GM12891 (cell line): ENCODE measurements at places on chromosomes 2 and 18.

GRCh38 chr18:45462179-45462578 lies 153.1 kb upstream of the SLC14A2 start:
- DNase-seq = no peak

DNA sequence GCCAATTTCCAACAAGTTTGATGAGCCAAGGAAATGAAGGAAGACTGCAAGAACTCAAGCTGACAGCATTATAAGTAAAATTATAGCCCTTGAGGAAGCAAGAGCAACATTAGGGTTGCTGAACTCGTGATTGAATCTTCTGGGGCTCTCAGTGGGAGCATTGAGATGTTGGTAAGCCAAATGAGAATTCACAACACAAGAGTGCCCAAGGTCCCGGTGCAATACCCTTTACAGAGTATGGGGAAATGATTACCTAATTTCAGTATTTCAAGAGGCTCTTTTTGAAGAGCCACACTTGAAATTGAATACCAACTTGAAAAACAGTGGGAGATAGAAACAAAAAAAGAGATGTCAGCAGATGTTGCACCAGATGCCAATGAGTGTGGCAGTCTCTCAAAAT lies 554.5 kb downstream of the STK39 start:
- DNase-seq = no peak

DNA sequence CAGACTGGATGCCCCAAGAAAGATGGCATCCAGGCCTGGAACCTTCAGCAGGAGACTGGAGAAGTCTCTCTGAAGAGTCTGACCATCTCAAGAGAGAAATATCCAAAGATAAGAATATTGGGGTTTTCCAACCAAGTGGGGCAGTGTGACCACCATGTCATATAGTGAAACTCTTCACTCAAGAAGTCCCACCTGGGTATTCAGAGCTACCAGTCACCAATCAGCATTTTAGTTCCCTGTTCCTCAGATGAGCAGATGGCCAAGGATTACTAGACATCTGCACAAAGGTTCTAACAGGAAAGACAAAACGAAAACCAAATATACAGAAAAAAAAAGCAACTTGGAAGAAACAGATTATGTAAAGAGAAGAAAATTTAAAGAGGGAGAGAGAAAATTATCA lies 38.5 kb upstream of the CXCR4 start:
- DNase-seq = no peak

DNA sequence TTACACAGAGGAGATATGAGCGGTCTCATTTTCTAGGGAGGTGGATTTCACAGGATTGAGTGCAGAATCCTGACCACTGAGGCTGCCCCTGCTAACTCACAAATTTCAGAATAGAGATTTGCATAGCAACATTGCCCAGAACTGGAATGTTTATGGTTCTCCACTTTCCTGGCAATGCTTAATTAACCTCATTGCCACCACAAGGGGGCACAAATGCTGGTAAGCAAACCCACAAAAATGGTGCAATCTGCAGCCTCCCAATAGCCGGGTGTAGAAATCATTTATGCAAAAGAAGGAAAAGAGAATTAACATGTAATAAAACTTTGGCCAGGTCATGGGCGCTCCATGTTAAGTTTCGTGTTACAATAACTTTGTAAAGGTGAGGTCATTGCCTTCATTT lies 112.4 kb downstream of the CYRIA start:
- DNase-seq = no peak

- no peak for DNase-seq
Measured at GRCh38 chr2:163884416-163884815, 148.6 kb upstream of the FIGN start.

DNA sequence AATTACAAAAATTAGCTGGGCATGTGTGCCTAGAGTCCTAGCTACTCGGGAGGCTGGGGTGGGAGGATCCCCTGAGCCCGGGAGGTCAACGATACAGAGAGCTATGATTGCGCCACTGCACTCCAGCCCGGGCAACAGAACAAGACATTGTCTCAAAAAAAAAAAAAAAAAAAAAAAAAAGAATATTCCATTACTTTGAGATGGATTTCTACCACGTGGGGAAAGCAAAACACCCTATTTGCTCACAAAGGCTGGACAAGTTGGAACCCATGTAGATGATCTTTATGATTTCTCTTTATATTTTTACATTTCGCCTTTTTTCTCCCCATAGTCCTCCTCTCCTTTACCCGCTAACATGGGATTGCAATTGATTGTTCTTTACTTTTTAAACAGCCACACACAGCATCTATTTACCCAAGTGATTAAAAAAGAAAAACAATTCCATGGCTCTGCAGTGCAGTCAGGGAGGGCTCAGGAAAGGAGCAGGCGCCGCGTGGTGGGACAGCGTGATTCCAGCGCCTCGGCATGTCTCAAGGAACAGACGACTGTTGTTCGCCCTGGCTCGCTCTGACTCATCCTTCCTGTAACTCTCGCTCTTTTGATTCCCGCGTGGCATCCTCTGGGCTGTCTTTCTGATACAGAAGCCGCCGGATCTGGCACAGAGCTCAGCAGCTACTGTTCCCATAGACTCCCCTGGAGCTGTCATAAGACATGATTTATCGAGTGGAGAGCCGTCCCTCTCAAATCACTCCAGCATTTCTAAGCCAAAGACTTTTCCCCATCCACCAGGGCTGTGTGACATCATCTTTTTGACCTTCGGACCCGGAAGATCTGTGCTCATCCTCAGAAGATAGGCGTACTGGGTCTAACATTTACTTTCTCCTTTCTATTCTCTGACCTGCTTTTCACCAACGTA lies 230.4 kb upstream of the AGAP1 start:
- DNase-seq = no peak

GRCh38 chr2:8368463-8368862 lies 313.4 kb upstream of the ID2 start:
- DNase-seq = no peak

DNA sequence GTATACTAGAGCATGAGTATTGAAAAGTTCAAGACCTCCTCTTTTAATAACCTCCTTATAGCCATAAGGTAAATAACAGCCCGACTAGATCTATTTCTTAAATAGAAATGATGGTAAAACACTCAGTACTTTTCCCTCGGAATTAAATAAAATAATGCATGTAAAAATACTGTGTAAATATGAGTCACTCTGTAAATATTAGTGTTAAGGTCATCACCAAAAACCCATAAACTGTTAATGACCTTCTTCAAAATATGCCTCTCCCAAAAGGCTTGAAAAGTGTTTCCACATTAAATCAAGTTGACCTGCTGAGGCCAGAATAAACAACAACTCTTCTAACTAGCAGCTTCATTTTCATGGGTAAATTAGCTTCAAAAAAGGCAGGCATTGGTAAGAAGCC lies 25.3 kb upstream of the BZW1 start:
- no peak for DNase-seq
